Hippocampal formation (tissue), 2 donors: ENCODE measurements at places on chromosomes 12 and 14.

DNA sequence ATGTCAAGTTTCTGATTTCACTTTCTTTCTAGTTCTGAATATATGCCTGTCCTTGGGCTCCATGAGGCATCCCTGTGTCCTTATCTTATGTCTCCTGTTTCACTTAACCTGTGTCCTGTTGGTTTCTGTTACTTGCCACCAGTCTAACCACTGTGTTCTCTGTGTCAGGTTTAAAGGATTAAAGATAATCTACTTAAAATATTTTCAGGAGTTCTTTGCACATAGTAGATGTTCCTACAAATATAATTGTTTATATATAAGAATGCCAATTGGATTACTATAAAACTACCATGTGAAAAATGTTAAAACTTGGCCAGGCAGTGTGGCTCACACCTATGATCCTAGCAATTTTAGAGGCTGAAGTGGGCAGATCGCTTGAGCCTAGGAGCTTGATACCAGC lies 406.4 kb downstream of the CCER1 start:
- no peak for DNase-seq

GRCh38 chr12:2215709-2216560 lies 163.1 kb downstream of the CACNA1C start:
- no peak for DNase-seq

- no peak for DNase-seq
Measured at GRCh38 chr12:9975614-9976013, 4.4 kb downstream of the CLEC12A start.

DNA sequence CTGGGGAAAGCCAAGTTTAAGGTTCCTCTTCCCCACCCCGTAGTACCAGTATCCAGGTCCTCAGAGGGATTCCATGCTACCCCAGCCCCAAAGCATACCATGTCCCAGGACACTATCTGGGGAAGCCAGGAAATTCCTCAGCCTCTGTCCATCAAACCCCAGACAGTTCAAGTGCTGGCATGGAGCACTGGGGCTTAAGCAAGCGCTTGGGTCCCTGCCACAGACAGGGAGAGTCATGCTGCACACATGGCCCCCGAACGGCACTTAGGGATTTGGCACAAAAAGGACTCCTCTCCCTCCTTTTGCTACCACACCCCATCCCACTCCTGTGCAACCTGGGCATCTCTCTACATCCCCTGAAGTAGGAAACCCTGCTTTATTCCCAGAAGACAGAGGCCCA lies 21.8 kb downstream of the ADCY6 start:
- DNase-seq, result no peak

- peak; percentile 45 for DNase-seq
Measured at GRCh38 chr14:68363843-68364767, 428.8 kb downstream of the ZFP36L1 start.

GRCh38 chr14:62420847-62421246 lies 624.4 kb downstream of the KCNH5 start:
- DNase-seq, result no peak

DNA sequence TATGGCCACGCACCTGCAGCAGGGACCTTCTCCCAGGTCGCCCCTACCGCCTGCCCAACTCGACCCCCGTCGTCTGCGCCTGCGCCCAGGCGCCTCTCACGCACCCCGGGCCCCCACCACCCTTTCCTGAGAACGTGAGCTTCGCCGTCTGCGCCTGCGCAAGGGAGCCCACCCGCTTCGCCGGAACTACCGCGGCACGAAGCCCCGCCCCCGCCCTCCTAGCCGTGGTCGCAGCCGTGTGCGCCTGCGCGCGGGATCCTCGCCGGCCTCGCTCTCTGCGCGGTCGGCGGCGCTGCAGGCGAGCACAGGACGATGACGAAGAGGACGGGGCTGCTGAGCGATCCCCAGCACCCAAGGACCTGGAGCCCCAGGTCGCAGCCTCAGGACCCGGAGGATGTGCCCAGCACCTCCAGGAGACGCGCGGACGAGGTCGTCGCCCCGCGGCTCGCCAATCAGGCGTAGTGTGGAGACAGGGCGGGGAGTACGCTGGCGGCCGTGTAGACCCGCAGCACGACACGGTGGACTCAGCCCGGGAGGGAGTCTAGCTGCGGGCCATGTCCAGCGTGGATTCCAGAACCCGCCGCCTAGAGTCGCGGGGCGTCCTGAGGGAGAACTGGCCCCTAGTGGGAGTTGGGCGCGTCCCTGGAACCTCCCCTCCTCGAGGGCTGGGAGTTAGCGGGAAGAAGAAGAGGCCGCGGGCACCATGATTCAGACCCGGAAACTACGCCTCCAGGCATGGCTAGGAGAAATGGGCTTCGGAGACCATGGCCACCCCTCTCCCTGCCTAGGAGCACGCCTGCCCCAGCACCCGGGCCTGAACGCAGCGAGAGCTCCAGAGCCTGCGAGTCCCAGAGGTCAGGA lies 1120.8 kb upstream of the TMEM132C start:
- DNase-seq, result peak; percentile 43

- DNase-seq, result no peak
Measured at GRCh38 chr12:102317155-102317554, 119.5 kb upstream of the PMCH start.

GRCh38 chr14:60650373-60650961 lies 1.2 kb upstream of the SIX1 start:
- no peak for DNase-seq

DNA sequence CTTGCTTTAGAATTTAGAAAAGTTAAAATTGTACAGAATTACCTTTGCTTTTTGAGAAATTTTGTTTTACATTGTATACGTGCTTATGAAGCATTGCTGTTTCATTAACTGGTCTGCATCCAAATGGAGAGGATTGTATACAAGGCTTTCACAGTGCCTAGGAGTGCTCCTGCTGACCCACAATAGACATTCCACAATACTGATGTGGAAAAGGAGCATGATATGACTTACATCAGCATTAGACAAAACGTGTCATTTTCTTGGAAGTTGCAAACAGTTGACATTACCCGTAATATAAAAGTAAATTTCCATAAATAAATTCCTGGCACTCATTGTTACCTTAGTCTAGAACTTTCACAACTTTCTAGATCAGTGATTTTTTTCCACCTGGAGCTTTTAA lies 1.9 kb downstream of the PRKD1 start:
- no peak for DNase-seq

GRCh38 chr12:6987956-6988553 lies 17.3 kb downstream of the EMG1 start:
- no peak for DNase-seq

DNA sequence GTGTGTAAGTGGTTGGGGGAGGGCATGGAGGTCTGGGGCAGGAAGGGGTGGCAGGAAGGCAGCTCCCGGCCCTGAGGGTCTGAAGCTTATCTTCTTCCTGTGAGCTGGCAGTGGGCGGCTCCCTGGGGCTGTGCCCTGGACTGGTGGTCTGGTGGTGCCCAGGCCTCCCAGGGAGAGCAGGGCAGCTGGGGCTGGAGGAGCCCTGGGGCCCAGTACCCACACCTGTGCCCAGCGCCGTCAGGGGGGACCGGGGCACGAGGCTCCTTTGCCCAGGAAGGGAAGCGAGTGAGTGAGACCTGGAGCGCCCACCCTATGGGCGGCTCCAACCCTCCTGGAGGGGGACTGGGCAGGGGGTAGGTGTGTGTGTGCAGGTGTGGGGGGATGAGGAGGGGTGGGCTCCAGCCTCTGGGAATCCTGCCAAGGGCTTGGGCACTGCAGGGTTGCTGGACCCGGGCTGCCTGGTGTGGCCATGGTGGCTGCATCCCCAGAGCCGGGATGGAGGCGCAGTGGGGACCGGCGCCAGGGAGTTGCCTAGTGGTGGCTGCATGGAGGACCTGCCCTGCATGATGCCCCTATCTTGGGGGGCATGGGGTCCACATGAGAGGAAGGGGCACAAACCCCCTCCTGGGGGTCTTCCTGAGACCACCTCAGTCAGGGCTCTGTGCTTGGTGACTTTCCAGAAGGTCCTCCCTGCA lies 353.6 kb downstream of the TMEM121 start:
- DNase-seq, result no peak

GRCh38 chr14:56352999-56353398 lies 226.6 kb upstream of the TMEM260 start:
- DNase-seq, result no peak

DNA sequence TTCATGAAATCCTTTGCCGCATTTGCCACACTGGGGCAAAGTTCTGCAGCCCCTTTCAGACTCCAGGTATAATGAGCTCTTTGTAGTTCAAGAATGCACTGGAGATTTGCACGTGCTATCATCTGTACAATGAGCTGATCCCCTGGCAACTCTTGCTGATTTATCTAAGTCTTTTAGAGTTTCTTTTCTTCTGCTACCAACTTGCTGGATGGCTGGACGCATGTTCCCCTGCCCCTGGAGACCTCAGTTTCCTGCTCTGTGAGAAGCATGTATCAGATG lies 103.2 kb downstream of the CMKLR1 start:
- DNase-seq, result no peak

DNA sequence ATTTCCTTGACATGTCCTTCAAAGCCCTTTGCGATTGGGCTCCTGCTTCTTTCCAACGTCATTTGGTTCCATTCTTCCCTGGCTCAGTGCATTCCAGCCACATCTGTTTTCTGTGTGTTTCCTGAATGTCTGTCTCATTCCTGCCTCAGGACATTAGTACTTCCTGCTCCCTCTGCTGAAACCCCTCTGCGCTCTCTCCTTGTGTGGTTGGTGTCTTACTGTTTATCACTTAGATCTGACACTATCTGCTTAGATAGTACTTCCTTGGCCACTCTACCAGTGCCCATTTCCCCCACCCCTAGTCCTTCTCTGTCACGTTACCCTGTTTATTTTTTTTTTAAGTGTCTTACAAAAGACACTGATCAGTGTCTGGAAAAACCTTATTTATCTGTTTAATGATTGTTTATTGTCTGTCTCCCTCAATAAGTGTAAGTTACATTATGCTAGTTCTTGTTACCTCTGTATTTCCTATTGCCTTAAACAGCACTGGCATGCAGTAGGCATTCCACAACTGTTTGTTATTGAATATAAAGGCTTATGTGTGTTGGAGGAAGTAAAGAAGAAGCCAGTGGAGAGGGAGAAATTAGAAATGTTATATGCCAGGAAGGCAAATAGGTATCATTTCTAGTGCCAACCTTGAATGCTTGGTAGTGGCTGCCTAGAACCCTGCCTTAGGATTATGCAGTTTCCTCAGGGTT lies 21.5 kb downstream of the DYRK2 start:
- no peak for DNase-seq

DNA sequence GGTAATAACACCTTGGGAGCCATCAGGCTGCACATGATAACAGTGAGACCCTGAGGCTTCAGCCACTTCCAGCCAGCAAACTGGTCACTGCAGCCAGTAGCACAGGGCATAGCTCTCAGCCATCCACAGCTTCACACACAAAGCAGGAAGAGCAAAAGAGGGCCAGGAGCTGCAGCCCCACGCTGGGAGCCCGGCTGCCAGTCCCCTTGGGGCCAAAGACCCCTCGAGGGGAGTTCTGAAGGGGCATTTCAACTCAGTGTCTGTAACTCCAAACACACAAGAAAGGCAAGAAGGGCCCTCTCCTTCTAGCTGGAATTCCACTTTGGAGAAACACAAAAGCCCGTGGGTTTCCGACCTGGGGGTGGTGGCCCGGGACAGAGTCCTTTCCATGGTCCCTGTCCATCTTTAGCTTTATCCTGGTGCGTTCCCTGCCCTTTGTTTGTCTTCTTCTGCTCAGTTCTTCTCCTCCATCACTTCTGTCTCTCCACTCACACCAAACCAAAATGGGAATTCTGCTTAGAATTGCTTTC lies 151.8 kb upstream of the FKBP4 start:
- DNase-seq, result no peak

GRCh38 chr14:54981698-54982097 lies 45.2 kb downstream of the WDHD1 start:
- no peak for DNase-seq

DNA sequence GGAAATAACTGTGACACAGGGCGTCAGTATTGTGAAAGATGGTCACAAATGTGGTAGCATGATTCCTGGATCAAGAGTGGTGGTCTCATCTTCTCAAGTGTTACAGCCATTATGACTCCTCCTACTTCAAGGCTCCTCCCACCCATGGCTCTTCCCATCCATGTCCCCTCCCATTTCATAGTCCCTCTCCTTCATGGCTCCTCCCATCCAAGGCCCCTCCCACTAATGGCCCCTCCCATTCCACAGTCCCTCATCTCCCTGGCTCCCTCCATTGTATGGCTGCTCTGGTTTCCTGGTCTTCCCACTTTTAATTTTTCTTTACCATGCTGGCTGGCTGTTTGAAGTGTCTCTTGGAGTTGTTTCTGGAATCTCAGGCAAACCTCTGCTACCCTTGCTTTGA lies 1375.2 kb upstream of the TMEM132C start:
- no peak for DNase-seq

- DNase-seq, result no peak
Measured at GRCh38 chr14:57671021-57671420, 177.4 kb upstream of the CCDC198 start.

GRCh38 chr14:38297681-38298080 lies 41.8 kb upstream of the CLEC14A start:
- DNase-seq, result no peak
